ENCODE measurements at places on chromosomes 7 and 10.

GRCh38 chr10:60035984-60036383, 129.6 kb upstream of the CCDC6 start:
- no peak for DNase-seq

GRCh38 chr7:115782696-115783490, 247.7 kb downstream of the TFEC start:
- no peak for DNase-seq

DNA sequence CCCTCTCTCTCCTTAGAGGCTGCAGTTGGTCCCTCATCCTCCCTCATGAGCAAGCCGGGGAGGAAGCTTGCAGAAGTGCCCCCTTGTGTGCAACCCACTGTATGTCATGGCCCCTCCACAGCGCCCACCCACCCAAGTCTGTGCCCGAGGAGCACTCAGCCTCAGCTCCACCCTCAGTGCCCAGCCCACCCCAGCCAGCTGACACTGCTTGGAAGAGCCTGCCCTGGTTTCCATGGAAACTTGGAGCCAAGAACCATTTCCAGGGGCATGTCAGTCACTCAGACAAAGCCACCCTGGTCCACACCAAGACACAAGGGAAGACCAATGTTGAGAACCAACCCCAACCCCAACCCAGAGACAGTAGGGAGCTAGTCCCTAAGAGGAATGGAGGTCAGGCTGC, 79.5 kb downstream of the PAX2 start:
- no peak for DNase-seq

GRCh38 chr7:102045681-102046372, 228.4 kb downstream of the CUX1 start:
- no peak for DNase-seq

Measured in HFFc6 (cell line).